ENCODE measurements at places on chromosomes 2 and 18.

- no peak for DNase-seq
Measured at GRCh38 chr18:74190086-74190485, 41.8 kb downstream of the TIMM21 start.

DNA sequence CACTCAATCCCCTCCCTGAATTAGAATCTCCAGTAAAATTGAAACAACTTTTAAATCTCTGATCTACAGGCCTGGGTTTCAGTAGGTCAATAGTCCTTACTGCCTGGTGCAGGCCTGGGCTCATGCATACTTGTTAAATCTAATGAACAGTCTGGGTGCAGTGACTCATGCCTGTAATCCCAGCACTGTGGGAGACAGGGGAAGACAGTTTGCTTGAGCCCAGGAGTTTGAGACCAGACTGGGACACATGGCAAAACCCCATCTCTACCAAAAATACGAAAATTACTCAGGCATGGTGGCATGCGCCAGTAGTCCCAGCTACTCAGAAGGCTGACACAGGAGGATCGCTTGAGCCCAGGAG is 94.7 kb upstream of the SP3 start:
- no peak for DNase-seq

DNA sequence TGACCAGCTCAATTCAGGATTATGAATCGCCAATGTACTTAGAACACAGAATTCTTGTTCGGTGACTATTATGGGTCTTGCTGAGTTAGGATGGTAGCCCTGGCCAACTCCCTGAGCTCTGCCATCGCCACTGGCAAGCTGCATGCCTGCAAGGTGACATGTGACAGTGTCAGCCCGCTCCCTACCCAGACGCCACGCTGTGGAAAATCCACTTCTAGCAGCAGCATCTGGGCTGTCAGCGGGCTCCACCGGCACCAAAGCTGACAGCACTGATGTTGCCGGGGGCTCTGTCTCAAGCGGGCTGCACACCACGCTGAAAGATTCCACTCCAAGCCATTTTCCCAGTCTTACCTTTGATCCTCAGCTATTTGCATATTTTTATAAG is 100.7 kb downstream of the MYT1L start:
- DNase-seq: no peak

DNA sequence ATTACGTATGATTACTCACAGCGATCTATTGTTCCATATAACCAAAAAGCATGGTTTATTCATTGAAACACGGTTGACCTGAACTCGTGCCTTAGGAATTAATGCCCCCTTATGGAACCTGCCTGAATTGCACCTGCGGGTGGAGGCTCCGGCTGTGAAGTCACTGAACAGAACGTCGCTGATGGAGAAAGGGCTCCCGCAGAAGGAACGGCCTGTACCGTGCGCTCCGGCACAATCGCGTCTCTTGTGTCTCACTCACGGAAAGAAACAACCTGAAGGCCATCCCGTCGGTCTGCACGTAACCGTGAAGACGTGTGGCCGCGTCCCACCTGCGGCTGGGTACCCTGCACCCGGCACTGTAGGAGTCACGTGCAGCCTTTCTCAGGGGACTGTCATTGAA is 133.1 kb downstream of the NFATC1 start:
- peak; percentile 70 for DNase-seq

GRCh38 chr2:55225481-55226020 is 6.5 kb downstream of the CLHC1 start:
- DNase-seq: no peak

- DNase-seq: no peak
Measured at GRCh38 chr18:9627642-9628041, 13.3 kb upstream of the PPP4R1 start.

Measured in stimulated activated CD4-positive, alpha-beta T cell treated with anti-CD3 and anti-CD28 coated beads, Interleukin-4, amount 100 ng/mL, for 4 hours (primary cell).